ENCODE measurements at places on chromosomes 16 and 17.

GRCh38 chr16:85010446-85010930, 847 bp downstream of the ZDHHC7 start:
- no peak for DNase-seq

DNA sequence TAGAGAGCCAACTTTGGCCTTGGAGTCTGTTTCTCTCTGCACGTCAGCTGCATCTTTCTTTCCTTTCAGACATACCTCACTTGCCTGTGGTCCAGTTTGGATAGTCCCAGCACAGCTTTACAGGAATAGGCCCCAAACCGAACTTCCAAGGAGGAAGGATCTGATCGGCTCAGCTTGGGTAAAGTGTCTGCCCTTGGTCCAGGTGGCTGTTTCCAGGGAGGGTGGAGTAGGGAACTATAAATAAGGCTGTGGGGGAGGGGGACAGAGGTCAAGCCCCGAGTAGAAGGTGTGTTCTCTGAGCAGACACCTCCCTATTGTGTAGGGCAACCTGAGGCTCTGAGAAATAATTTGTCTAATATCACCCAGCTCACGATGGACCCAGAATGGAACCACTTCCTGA, 29.2 kb upstream of the NKD1 start:
- no peak for DNase-seq

DNA sequence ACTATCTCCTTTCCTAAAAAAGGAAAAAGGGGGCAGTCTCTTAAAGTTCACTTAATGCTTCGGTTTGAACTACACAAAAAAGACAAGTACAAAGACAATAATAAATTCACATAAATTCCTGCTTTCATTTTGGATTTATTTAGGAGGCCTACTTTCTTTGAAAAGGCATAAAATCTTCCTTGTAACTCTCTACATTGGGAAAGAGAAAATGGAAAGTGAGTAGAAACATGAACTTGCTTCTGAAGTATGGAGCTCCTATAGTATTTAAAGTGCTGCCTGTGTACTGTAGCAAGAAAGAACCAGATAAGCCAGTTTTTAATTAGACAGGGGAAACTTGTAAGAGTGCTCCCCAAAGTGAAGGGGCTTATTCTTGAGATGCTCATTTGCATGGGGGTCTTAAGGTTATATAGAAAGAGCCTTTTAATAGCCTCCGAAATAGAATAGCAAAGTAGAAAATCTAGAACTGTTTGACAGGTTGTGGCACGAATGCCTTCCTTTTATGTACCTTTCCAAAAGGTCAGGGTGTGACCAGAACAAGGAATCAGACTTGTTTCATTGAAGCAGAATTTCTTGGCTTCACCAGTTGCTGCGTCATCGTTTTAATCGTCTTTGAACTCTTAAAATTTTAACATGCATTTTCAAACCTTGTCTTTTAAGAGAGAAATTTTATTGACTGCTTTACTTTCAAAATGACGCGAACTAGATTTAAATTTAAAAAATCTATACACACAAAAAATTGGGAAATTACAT, 12.9 kb downstream of the GAN start:
- no peak for DNase-seq

DNA sequence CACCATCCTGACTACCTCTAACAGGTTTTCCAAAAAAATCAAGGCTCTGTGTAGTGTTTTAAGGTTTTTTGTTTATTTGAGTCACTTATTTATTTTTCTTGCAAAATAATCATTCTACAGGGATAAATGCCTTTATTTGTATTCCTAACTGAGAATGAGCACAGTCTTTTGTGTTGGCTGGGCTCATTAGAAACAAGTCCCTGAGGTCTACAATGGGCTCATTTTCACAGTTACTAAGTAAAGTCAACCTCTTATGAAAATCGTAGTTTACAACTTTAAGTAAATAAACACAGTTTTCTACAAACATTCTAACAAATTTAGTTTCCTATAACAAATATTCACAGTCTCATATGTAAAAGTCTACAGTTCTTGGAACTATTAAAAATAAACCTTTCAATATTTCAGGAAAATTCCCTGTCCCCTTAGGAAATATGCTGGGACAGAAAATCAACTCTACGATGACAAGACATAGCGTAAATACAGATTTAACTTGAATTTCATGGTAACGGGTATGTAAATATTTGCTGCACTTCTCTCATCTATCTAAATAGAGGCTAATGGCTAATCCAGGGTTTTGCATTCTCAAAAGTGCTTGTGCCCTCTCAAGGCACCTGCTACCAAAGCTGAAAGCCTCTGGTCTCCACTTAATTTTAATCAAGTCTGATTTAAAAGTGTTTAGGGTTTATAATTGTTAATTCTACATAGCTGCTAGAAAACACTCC, 31.5 kb upstream of the CDH5 start:
- DNase-seq: no peak

- DNase-seq: no peak
Measured at GRCh38 chr17:55413825-55414489, 7.7 kb downstream of the MMD start.

DNA sequence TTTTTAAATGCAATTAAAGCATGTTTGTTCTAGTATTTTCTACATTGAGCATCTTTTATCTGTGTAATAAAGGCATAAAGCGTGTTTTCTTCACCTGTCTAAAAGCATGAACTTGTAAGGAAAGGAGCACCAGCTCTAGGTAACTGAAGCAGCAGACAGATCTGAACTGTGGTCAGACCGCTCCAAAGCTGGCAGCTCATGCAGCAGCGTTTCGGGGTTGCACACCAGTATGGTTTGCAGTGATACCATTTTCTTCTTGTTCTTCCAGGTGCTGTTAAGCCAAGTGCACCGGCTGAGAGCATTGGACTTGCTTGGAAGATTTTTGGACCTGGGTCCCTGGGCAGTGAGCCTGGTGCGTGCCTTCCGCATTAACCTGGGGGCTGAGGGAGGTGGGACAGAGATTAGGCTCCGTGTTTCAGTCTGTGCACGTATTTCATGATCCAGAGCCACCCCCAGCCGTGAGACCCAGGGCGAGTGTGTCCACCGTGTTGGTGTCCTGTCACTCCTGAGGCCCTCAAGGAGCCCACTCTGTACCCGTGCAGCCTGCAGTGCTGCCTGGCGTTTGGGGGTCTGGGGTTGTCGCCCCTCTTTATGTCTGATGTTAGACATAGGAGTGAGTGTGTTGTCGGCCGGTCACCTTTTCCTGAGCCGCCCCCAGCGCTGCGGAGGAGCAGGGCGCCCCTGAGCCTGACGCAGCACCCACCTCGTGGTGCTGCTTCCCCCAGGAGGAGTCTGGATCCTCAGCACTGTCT, 136.3 kb upstream of the CHMP6 start:
- no peak for DNase-seq

DNA sequence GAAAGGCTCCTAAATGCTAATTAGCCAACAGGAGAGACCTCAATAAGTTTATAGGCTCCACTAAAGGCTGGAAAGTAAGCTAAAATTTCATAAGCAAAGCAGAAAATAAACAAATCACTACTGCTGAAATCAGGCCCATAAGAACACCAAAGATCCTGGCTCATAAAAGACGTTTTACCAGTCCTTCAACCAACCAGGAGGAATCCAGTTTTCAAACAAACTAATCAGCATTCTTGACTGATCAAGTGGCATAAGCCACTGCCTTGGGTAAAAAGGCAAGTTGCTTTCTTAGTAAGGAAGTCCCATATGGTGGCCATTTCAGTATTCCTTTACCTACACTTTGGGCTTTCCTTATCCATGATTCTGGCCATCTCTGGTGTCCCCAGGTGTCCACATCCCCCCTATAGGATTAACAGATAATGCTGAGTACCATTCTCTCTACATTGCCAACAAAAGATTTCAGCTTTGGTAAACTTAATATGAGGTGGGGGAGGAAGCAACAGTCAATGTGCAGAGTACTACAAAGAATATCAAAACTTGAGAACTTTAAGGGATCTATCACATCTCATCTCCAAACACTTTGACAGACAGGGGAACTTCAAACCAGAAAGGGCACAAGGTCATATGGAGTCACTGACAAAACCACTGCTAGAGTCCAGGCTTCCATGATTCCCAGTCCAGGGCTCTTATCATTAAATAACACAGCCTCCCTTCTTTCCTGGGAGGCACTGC, 1.3 kb downstream of the TOM1L2 start:
- no peak for DNase-seq
